ENCODE measurements at places on chromosomes 12 and 14.

DNA sequence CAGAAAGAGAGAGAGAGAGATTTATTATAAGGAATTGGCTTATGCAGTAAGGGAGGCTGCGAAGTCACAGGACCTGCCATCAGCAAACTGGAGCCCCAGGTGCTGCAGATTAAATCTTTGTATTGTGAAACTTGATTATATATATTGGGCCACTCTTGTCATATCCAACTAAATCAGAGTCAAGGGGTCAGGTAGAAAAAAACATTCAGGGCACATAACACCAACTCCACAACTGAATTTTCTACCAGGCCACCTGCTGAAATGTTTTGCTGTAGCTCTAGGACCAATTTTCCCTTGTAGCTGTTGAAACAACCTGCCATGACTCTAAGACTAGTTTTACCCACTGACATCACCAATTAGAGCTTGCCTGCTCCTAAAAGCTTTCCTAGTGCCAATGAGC, 1240.8 kb downstream of the SLC16A7 start:
- no peak for DNase-seq

DNA sequence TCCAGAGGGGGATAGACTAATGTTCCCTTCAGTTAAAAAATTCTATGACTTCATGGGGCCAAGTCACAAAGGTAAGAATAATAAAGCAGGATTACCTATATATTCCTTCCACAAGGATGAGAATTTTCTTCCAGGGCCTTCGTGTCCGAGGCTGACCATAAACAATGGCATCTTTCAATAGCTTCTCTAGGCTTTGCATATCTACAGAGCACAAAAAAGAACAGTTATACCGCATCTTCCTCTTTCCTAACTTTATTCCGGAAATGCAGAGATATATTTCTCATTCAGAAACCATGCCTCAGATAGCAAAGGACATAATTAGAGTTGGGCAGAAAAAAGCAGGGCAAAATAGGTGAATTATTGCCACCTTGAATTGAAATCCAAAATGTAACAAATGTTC, 58.3 kb upstream of the ISM2 start:
- no peak for DNase-seq

DNA sequence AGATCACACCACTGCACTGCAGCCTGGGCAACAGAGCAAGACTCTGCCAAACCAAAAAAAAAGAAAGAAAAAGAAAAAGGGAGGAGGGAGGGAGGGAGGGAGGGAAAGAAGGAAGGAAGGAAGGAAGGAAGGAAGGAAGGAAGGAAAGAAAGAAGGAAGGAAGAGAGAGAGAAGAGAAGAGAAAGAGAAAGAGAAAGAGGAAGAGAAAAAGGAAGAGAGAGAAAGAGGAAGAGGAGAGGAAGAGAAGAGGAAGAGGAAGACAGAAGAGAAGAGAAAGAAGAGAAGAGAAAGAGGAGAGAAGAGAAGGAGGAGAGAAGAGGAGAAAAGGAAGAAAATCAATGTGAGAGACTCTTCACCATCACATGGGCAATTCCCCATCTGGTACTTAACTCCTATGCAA, 57.6 kb upstream of the CRACR2A start:
- DNase-seq: no peak

GRCh38 chr12:130083002-130083401, 79.3 kb upstream of the FZD10 start:
- no peak for DNase-seq

DNA sequence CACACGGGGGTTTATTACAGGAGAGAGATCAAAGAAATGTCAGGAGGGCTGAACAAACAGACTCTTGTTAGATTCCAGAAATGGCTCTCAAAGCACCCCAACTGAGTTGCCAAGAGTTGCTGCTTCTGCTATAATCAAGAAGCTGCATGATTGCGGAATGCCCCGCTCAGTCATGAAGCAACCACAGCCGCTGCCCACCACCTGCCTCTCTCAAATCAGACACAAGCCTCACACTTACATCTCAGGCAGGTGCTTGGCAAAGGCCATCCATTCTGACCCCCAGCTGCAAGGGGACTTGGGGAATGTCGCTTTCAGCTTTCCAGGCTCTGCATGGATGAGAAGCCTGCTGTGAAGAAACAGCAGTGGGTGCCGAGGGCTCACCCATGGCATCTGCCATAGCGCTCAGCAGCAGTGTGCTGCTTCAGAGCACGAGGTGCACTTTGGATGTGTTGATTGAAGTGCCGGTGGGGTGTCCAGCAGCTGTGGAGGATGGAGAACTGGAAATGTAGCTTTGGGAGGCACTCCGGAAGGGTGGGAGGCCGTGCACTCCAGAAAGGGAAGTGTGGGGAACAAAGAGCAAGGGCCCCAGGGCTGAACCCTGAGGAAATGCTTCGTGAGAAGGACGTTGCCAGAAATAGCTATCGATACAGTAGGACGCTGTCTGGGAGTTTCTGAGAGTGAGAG, 37.7 kb downstream of the LRRC74A start:
- DNase-seq: no peak

DNA sequence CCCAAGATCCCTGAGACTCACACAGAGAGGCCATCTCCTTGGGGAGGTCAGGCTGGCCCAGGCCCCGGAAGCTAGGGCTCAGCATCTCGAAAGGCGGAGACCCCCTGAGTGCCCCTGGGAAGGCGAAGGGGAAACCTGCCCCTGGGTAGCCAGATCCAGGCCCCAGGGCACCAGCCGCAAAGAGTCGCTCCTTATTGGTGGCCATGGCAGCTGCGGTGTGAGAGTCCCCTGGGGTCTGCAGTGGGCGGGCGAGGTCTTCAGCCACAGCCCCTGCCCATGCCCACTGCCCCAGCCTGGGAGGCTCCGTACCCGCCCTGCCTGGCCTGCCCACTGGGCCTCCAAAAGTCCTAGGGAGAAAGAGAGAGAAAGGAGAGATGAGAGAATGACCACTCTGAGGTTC, 4.7 kb downstream of the RARG start:
- no peak for DNase-seq

- peak; percentile 80 for DNase-seq
These were observed 411 bp upstream of the NCOR2 start for GRCh38 chr12:124567673-124568373.

DNA sequence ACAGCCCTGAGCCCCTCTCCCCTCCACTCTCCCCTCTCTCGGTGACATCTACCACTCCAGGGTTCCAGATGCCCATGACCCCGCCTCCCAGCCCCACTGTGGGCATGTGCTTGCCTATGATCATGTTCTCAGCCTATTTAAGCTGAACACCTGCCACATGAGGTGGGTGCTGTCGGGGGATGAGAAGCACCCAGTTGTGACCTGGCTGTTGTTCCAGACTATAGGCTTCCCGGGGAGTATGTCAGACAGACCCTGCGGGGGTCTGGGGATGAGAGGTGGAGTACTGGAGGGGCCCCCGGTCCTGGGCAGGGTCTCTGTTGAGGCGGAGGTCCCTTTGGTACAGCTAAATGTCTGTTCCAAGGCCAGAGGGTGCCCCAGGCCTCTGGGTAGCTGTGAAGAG, 6.0 kb downstream of the VSX2 start:
- no peak for DNase-seq

GRCh38 chr12:1504304-1504894, 90.0 kb downstream of the FBXL14 start:
- DNase-seq: no peak

GRCh38 chr14:35405304-35405996, 901 bp upstream of the NFKBIA start:
- DNase-seq: no peak

DNA sequence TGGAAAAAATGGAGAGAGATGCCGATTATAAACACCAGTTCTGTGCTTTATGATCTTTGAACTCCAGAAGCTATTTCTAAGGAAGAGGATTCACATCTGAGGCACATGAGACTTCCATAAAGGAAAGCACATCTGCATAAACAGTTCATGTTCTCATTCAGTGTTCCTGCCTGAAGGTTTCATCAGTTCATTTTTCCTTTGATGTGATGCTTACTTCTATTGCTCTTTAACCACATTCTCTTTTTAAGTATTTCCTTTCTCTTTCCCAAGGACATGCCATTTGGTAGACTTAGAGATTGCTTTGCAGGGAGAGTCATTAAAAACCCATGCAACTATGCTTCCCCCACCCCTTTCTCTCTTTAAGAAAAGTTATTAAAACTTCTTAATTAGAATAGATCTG, 387.0 kb upstream of the FLRT2 start:
- DNase-seq: no peak

GRCh38 chr12:6584293-6584692, 16.2 kb upstream of the NOP2 start:
- no peak for DNase-seq

- DNase-seq: no peak
These were observed 32.3 kb downstream of the DDX51 start for GRCh38 chr12:132111654-132112304.
